CD8-positive, alpha-beta memory T cell (primary cell): ENCODE measurements at places on chromosomes 4 and X.

DNA sequence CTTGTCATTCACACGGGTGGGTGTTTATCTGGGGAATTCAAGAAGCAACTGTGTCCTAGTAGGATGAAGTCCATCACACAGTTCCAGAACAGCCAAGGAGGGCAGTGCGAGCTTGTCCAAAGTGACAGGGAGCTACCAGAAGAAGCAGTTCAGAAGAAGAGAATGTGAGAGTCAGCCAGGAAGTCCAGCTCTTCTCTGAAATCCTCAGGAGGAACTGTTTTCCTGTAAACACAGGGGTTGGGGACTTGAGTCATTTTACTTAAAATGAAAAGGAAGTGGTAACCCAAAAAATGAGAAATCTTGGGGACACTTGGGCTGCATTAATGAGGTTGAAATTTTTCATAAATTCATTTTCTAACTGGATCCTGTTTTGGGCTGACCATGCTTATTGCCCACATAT is 8.2 kb upstream of the TLR10 start:
- DNase-seq, result no peak

DNA sequence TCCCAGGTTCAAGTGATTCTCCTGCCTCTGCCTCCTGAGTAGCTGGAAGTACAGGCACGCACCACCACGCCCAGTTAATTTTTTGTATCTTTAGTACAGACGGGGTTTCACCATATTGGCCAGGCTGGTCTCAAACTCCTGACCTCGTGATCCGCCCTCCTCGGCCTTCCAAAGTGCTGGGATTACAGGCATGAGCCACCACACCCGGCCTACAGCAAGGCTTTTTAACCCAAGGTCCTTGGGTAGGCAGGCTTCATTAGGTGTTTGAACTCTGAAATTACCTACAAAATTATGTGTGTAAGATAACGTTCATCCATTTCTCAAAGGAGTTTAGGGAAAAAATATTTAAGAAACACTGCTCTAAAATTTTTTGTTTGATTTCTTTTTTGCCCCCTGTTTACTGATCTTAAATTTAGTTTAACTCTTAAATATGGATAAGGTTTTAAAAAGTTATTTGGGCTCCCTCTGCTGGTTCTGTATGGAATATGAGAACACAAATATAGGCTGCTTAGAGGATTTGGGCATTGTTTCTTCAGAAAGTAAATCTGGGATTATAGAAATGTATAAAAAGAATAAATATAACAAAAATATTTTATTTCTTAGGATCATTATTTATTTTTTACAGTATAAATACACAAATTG is 92.8 kb downstream of the CBR4 start:
- DNase-seq, result no peak

GRCh38 chrX:68462653-68463052 is 29.4 kb upstream of the OPHN1 start:
- no peak for DNase-seq

DNA sequence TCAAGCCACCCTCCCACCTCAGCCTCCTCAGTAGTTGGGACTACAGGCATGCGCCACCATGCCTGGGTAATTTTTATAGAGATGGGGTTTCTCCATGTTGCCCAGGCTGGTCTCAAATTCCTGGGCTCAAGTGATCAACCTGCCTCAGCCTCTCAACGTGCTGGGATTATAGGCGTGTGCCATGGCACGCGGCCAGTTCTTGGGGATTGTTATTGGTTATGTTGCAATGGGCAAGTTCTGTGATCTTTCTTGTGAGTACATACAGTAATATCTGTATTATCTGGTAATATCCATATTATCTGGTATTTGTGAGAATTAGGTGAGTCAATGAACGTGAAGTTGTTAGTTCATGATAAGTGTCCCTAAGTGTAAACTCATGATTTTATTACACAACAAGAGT is 90.3 kb upstream of the TBL1X start:
- DNase-seq, result no peak

GRCh38 chrX:24294619-24295018 is 19.2 kb downstream of the SUPT20HL2 start:
- no peak for DNase-seq

GRCh38 chr4:102535398-102536082 is 34.4 kb downstream of the NFKB1 start:
- no peak for DNase-seq

DNA sequence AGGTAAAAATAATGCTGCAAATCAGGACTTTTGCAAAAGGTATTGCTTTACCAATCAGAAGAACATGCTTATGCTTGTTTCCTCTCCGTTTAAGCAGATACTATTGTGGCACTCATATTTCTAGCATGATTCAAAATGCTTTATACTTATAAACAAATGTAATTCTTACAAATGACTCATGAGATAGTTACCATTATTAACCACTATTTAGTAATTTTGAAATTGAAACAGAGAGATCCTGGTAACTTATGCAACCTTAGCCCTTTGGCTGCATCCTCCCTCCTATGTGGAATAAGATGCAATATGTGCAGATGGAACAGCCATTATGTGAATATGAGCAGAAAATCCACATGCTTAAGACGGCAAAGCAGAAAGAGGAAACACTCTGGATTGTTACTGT is 164.7 kb downstream of the PCDH18 start:
- DNase-seq, result no peak

- no peak for DNase-seq
These were observed 112.4 kb downstream of the ZNF518B start for GRCh38 chr4:10344824-10345223.

- no peak for DNase-seq
These were observed 94.3 kb upstream of the LDB2 start for GRCh38 chr4:16992566-16993225.

DNA sequence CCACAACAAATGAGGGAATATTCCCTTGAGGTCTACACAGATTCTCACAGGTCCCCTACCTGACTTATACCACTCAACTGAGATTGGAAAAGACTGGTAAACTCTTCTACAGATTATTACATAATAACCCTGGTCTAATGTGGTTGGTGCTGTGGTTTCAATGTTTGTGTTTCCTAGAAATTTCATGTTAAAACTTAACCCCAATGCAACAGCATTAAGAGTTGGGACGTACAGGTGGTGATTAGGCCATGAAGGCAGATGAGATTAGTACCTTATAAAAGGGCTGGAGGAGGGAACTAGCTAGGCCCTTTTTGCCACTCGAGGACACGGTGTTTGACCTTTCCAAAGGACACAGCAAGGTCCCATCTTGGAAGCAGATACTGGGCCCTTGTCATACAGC is 84.3 kb upstream of the TAPT1 start:
- no peak for DNase-seq
